ENCODE measurements at places on chromosomes 6 and 20. TPM values are rescaled to one million over a fixed set of nuclear protein-coding genes. Genes with fewer than 3 reads are reported as not detected.

Gene FOXF2
- polyA plus RNA-seq, result 16.3 TPM

DNA sequence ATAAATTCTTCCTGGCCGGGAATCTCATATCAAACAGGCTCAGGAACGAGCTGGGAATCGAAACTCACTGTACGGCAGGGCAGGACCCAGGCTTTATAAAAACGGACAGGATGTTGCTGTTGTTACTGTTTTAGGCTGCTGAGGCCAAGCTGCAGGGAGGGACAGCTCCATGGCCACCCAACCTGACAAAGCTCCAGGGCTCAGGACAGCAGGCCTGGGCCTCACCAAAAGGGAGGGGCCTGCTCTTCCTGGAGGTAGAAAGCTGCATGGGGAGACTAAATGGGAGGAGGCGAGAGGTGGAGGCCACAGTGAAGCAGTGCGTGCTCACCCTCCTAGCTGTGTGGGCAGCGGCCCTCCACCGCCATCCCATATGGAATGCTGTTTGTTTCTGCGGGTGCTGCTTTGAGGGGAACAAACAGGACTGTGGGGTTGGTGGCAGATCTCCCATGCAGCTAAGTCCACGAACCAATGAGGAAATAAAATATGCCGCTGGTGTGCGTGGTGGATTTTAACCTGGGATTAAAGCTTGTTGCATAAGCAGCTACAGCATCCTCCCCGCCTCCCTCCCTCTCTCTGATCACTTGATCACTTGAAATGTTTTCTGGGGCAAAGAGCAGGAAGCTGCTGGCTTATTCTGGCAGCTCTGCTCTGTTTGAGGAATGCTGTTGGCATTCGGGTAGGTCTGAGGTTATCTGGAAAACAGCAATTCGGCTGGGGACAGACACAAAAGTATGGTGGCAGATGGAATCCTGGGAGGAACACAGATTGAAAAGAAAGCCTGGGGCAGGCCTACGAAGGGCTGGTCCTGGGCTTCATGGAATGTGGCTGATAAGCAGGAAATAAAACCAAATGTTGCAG lies 2.4 kb upstream of the ZMYND8 start:
- DNase-seq, result peak; percentile 90

DNA sequence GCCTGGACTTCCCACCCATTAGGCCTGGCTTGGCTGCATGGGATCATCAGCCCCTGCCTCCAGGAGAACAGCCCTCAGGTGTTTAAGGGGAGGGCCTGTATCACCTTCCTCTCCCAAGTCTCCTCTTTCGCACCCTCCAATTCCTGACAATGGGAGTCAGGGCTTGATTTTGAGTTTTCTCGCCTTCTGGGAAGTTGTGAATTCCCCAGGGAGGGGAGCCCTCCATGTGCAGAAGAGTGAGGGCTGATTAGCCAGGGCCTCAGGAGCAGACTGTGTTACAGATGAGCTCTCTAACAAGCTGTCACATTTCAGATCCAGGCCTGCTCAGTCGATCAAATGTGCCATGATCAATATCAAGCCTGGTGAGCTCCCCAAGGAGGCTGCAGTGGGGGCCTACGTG lies 42.4 kb downstream of the CNBD2 start:
- no peak for DNase-seq

DNA sequence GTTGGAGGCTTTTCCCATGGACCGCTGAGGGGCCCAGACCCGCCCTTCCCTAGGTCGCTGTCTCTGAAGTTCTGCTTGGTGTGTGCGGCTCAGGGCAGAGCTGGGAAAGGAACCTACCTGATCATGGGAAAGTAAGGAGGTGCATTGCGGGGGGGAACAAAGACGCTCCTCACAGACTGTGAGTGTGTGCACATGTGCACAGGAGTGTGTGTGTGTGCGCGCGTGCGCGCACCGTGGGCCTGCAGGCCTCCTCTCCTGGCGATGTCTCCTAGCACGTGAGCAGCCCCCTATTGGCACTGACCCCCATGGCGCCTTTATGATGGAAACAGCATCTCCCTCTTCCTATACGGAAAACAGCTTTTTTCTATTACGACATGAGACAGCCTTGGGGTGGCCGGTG lies 224.1 kb downstream of the TAF4 start:
- DNase-seq, result no peak

DNA sequence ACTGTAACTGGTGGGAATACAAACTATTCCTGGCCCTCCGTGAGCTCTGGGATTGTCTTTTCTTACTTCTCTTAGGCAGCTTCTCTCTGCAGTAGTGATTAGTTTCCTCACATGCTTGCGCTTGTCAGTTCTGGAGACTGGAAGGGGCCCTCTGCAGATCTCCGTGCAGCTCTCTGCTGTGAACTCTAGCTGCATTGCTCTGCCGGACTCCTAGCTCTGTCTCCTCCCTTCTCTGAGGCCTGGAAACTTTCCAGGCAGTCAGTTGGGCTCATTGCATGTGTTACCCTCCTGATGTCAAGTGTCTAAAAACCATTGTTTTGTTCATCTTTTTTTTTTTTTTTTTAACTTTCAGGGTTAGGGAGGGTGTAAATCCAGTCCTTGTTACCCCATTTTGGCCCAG lies 102.3 kb downstream of the CTNNBL1 start:
- DNase-seq, result no peak

GRCh38 chr6:18349386-18349785 lies 37.8 kb upstream of the RNF144B start:
- DNase-seq, result no peak

GRCh38 chr6:93549868-93550267 lies 130.5 kb upstream of the EPHA7 start:
- no peak for DNase-seq

GRCh38 chr6:128558924-128559323 lies 38.5 kb upstream of the PTPRK start:
- DNase-seq, result no peak

DNA sequence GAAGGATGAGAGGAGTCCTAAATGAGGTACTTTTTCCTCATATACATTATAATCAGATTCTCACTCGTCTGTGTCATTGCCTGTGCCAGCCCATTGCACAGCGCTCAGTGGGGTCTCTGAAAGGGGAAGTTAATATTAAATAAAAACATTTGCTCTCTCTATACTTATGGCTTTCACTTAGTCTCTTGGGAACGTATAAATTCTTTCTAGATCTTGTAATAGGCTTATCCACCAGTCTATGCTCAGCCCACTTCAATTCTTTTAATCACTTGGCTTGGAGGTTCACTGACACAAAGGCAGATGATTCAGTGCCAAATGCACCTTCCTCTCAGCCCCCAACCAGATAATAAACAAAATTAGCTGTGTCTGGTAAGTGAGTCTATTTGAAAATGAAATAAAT lies 164.3 kb upstream of the OGFRL1 start:
- DNase-seq, result no peak

GRCh38 chr6:89297695-89298351 lies 17.3 kb downstream of the GABRR2 start:
- peak; percentile 99 for DNase-seq

DNA sequence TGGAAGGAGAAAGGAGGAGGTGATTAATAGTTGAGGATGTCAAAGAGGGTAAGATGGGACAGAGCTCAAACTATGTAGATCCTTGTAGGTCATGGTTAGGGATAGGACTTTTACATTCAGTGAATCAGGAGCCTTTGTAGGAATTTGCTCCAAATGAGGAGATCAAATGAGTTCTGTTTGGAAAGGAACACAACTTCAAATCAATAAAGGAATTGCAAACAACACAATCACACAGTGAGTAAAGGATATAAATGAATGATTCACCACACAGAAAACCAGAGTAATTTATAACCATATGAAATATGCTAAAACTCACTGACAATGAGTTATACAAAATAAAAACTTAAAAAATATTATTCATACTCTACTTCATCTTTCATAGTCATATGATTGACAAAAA lies 480.8 kb upstream of the EPHA7 start:
- DNase-seq, result no peak

DNA sequence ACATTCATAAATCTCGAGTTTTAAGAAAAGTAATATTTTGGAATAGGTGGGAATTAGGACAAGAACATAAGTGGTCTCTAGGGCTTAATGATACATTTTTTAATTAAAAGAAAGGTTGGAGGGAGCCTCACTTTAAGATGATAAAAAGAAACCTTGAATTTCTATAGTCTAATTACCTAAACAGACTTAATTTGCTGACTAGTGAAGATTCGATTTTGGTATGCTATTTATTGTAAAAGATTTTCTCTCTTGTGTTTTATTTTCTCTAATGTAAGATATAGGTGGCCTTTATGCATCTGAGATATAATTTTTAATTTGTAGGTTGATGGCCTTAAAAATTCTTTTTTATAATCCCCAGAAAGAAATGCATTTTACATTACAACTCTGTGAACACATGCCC lies 239.1 kb downstream of the COL12A1 start:
- DNase-seq, result no peak

DNA sequence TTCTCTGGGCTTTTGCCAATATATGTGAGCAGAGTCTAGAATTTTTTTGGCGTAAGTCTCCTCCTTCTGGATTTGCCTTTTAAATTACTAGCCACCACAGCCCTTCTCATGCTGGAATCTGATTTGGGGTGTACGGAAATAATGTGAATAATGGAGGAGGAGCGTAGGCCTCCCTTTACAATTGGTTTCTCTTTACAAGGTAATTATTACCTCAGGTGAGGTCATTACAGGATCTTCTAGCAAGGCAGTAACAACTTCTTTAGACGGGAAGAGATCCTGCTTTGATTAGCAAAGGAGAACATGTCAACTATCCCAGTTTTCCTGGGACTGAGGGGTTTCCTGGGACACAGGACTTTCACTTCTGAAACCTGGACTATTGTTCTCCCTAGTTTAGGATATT lies 8.9 kb downstream of the RWDD2A start:
- DNase-seq, result no peak

Gene GATA5
- polyA plus RNA-seq, result not detected

Gene TLDC2
- 0.07 TPM for polyA plus RNA-seq

DNA sequence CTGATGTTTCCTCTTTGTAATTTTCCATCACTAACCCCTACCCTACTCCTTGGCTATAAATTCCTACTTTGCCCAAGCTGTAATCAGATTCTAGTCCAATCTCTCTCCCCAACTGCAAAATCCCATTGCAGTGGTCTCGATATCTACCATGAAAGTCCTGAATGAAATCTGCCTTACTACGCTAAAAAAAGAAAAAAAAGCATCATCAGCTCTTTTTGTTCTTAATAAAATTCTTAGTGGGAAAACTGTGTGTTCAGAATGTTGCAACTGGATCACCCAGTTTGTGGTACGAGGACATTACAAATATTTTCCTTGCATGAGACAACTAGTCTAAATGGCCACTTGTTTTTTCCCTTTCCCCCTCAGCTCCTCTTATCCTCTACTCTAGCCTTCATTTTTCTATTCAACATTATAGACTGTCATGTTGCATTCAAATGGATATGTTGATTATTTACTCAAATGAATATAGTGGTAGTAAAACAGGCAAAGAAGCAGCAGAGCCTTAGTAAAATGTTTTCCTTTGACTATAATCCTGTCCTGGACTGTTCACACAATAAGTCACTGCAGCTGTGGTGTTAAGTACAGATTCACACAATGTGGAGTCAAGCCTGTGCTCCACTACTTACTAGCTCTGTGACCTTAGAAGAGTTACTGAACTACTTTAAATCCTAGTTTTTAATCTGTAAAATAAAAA lies 527.1 kb upstream of the MARCKS start:
- no peak for DNase-seq

DNA sequence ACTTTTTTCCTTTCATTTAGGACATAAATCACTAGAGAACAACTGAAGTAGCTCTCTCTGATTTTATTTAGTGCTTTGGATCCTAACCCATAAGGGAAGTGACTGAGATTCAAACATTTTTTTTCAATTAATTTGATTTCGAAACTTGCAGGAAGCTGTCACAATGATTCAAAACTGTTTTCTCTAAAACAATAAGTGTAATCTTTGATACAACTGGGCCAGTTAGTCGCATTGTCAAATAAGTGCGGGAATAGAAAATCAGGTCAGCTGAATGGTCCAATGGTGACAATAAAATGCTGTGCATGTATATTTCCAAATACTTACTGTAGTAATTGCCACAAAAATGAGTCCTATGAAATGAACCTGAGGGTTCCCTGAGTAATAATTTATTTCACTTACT lies 930.8 kb downstream of the TFAP2A start:
- DNase-seq, result no peak

Gene ARMH2
- not detected for polyA plus RNA-seq

GRCh38 chr6:27630727-27631608 lies 158.1 kb upstream of the ZNF184 start:
- DNase-seq, result peak; percentile 47

DNA sequence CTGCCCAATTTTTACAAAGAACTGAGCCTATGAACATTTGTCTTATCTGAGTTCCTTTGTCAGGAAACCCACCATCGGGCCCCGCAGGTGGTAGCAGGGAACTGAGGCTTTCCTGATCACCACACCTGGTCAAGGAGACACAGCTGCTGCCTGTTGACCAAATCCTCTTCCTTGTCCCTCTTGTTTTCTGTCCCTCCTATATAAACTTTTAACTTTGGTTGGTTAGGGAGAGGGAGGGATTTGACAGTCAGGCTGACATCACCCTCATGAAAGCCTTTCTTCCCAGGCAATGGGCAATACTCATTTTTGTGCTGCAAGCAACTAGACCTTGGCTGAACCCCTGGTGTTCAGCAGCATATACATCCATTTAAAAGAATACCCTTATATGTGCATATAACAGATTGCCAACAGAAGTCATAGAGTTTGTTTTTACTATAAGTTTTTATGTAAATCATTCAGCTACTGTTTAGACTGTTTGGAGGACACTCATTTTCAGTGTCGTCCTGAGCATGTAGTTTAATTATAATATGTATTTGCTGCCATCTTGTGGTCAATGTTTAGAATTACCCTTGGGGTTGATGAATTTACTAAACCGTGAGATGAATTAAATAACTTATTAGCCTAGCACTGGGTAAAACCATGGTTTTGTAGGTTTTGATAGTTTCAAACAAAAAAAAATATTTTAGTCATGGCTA lies 17.0 kb downstream of the CRISP1 start:
- peak; percentile 55 for DNase-seq

Gene DEF6
- 4.2 TPM for polyA plus RNA-seq

GRCh38 chr6:113405326-113406047 lies 451.7 kb upstream of the MARCKS start:
- no peak for DNase-seq

Gene LY6G5B
- polyA plus RNA-seq, result 13.6 TPM

Gene BPI
- 0.05 TPM for polyA plus RNA-seq

Gene GTSF1L
- polyA plus RNA-seq, result not detected

- no peak for DNase-seq
These were observed 198.2 kb upstream of the SSTR4 start for GRCh38 chr20:22836877-22837276.

Gene CNBD2
- 2.5 TPM for polyA plus RNA-seq

DNA sequence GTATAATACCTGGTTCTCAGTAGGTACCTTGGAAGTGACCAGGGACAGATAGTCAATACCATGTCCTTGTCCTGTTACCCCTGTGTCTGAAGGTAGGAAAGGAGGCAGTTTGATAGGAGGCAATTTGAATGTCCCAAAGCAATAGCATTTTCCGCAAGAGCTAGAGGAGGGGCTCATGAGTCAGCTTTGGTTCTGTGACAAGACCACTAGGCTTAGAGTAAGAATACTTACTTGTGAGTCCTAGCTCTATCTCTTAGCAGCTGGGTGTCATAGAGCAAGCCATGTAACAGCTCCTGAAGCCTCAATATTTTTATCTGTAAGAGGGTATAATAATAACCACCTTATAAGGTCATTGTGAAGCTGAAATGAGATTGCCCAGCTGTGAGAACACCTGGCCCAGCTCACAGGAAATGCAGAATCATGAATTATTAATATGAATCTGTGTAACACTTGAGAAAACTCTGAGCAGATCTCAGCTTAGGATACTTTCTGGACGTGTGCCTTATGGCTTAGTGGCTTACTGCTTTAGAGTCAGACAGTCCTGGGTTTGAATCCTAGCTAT lies 58.6 kb downstream of the DAAM2 start:
- peak; percentile 7 for DNase-seq

Gene GSTA2
- polyA plus RNA-seq, result not detected

- DNase-seq, result no peak
These were observed 77.8 kb upstream of the TGM3 start for GRCh38 chr20:2217857-2218539.
